ENCODE measurements at places on chromosomes 12 and 14. TPM values are rescaled to one million over a fixed set of nuclear protein-coding genes. Genes with fewer than 3 reads are reported as not detected.

Gene AGAP2
- 1.5 TPM for total RNA-seq

Gene IFNG-AS1
- not detected for total RNA-seq

Gene SLCO1C1
- 6.9 TPM for total RNA-seq

Gene CYP46A1
- total RNA-seq = not detected

Gene PPP1R36
- total RNA-seq = not detected

Gene TRPV4
- total RNA-seq = 0.13 TPM

Gene NKX2-8
- total RNA-seq = 0.50 TPM

Gene LMNTD1
- total RNA-seq = not detected

Gene AQP6
- not detected for total RNA-seq

Gene TPH2
- not detected for total RNA-seq

Gene LIMA1
- total RNA-seq = 53.5 TPM

DNA sequence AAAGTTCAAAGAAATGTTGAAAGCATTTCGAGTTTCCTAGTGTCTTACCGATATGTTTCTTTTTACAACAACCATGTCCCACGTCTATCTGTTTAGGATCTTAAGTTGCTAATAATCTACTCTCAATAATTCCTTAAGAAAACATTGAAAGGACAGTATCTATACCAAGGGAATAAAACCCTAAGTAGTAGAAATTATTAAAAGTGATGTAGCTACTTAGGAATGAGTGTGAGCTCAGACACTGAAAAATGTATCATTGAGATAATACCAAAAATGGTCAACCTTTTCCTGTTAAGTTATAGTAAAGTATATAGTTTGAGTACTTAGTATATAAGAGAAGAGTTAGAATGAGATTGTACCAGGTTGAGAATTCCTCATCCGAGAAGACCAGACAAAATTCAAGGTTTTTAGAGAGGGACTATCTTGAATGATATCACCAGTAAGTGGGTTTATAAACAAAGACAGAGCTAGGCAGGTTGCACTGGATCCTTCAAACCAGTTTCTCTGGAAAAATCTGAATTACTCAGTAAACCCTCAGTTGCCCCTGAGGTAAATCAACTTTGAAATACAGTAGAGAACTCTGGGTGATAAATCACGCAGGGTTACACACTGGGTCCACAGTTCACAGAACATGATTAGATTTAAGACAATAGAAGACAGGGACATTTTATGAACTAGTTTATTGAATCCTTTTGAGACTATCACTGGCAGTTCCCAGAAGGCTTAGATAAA is 96.8 kb downstream of the ERGIC2 start:
- DNase-seq = no peak

GRCh38 chr12:93514853-93515252 is 47.5 kb downstream of the MRPL42 start:
- DNase-seq = no peak

DNA sequence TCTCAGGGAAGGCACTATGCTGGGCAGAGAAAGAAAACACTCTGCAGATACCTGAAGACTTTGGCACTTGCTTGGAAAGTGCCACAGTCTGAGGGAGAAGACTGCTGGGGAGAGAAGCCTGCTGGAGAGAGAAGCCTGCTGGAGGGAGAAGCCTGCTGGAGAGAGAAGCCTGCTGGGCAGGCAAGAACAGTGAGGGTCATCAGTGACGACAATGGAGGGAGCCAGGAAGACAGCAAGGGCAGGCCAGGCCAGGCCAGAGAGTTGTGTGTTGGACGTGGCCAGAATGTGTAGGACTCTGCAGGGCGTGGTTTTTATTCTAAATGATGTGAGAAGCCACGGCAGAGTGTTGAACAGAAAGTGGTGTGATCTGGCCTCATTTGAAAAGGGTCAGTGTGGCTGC is 185.3 kb upstream of the ABCD2 start:
- no peak for DNase-seq

GRCh38 chr14:33758547-33758946 is 192.3 kb downstream of the EGLN3 start:
- DNase-seq = no peak

DNA sequence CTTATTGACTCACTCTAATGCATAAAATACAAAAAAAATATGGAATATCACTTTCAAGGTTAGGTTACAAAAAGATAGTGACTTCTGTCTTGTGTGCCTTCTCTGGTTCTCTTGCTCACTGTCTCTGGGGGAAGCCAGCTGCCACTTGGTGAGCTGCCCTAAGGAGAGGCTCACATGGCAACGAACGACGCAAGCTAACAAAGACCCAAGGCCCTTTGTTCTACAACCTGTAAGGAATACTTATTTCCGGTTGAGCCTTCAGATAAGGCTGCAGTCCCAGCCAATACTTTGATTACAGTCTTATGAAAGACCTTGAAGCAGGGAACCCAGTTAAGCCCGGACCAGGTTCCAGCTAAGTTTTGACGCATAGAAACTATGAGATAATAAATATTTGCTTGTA is 242.4 kb upstream of the TBX3 start:
- DNase-seq = no peak

DNA sequence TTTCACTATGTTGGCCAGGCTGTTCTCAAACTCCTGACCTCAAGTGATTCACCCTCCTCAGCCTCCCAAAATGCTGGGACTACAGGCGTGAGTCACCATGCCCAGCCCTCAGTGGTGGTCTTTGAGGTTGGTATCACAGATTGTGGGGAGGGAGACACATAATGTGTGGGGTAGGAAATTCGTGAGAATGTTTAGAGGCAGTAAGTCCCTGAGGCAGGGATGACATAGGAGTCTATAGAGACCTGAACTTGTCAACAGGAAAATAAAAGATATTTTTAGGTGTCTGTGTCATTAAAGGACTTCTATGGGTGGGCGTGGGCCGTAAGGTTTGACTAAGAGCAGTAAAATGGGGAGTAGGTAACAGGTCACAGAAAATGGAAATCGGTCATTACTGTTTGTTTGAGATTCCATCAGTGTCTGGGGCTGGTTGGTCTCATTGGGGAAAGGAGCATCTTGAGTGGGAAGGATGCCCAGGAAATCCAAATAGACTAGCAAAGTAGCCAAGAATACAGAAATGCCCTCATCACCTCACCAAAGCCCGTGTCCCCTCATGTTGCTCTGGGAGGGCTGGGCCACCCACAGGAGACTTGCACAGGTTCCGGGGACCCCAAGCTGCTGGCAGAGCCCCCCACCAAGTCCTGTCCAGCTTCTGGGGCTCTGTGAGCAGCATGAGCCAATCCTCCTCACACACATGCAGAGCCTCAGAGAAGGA is 63.6 kb upstream of the BCL2L14 start:
- no peak for DNase-seq

- no peak for DNase-seq
These were observed 111.4 kb downstream of the TMTC3 start for GRCh38 chr12:88253371-88253978.

- DNase-seq = no peak
These were observed 131.6 kb upstream of the FRMD6 start for GRCh38 chr14:51520087-51520486.

GRCh38 chr14:103314496-103315277 is 19.4 kb upstream of the EIF5 start:
- DNase-seq = no peak

DNA sequence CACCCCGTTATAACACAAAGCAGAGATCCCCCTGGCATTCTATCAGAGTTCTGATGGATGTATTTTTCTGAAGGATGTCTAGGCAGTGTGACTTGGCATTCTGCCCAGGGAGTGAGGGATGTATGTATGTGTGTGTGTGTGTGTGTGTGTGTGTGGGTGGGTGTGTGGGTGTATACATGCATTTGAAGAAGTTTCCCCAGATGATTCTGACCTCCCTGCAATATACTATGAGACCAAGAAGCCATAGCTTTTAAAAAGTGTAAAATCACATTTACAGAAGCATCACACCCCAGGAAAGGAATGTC is 59.7 kb upstream of the NAP1L1 start:
- peak; percentile 17 for DNase-seq

- DNase-seq = peak; percentile 28
These were observed 3.3 kb upstream of the RPH3A start for GRCh38 chr12:112788205-112788604.

DNA sequence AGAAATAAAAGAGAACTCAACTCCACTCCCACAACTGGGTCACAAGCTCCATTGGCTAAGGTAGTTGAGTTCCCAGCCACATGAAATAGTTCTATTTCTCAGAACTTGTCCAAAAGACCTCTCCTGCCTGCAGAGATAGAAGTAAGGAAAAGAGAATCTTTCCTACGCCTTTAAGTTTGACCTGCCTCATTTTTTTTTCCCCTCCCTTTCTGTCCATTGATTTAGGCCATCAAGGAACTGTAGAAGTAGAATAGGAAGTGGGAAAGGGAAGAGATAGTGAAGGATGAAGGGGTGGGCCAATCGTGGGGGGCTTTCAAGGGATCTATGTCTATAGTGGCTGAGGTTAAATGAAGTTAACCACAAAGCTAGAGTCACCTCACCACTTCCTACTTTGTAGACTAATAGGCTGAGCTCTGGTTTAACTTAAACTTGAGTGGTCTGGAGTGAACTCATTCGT is 13.9 kb upstream of the NUDT4 start:
- DNase-seq = no peak

- DNase-seq = no peak
These were observed 75.7 kb downstream of the TSPAN9 start for GRCh38 chr12:3152892-3153291.

- no peak for DNase-seq
These were observed 21.9 kb upstream of the PTGR2 start for GRCh38 chr14:73829526-73830431.

- DNase-seq = no peak
These were observed 44.1 kb downstream of the WSCD2 start for GRCh38 chr12:108173160-108173559.

- DNase-seq = peak; percentile 41
These were observed 44.8 kb downstream of the ESR2 start for GRCh38 chr14:64249363-64249762.

- no peak for DNase-seq
These were observed 25.2 kb upstream of the TSPAN8 start for GRCh38 chr12:71183018-71183417.

DNA sequence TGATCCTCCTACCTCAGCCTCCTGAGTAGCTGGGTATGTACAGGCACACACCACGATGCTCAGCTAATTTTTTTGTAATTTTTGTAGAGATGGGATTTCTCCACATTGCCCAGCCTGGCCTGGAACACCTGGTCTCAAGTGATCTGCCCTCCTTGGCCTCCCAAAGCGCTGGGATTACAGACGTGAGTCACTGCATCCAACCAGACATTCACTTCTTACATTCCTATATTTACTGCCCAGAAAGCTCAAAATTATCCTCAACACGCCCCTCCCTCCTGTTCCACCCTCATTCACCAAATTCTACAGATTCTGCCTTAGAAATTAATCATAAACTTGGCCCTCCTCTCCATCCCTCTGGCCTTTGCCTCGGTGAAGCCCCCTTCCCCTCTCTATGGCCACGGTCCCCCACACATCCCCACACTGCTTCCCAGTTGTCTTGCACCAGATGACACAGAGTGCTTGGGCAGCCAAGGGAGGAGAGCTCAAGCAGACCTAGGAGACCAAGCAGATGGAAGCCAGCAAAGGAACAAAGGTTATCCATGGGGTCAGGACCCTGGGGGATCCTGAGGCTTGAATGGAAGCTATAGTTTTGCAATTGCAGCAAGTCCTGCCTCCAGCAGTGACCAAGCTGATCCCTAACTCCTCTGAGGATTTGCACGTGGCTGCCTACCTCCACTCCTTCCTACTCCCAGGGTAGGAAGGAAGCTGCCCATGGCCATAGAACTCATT is 213.2 kb upstream of the FOXN3 start:
- no peak for DNase-seq

- DNase-seq = no peak
These were observed 205.2 kb upstream of the GRIP1 start for GRCh38 chr12:66884091-66884490.

GRCh38 chr12:23209793-23210192 is 584.8 kb downstream of the ETNK1 start:
- no peak for DNase-seq

GRCh38 chr14:52031781-52032180 is 37.1 kb downstream of the NID2 start:
- DNase-seq = no peak

DNA sequence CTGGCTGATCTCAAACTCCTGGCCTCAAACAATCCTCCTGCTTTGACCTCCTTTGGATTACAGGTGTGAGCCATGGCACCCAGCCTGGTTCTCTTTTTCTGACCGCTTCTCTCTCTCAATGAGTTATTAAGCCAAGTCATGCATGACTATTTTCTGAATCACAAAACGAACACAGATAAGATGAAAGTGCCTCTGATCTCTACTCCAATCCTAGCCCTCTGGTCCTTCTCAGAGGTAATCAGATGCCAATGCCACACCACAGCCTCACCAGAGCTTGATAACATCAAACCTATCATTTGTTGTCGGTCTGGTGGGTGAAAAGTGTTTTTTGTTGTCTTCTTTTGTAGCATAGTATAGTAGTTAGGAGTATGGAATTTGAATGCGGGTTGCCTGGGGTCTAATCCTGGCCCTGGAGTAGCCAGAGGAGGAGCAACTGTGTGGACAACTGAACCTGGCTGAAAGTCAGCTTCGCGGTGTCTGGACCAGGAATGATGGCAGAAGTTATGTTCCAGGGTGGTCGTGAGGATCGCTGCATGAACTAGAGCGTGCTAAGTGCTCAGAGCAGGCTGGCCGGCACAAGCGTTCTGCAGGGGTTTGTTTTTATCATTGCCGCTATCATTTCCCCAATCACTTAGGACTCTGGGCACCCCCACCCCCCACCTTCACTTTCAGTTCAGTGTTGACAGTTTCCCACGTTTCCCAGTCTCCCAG is 77.9 kb downstream of the SPRING1 start:
- DNase-seq = no peak

GRCh38 chr14:98503086-98503815 is 768.7 kb downstream of the BCL11B start:
- no peak for DNase-seq

DNA sequence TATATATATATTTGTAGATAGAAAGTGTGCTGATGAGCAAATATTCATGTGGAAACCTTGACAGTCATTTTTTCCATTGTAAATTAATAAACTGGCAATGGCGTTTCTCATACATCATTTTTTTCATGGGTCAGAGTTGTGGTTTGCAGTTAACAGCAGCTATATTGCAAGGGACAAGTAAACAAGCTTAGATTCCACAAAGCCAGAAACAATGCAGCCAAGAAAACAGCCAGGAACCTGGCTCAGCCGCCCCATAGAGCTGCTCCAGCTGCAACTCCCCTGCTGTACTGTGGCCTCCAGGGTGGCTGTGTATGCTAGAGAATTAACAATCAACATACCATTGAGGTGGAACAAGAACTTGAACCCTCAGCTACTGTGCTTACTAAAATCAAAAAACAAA is 298.2 kb downstream of the TMEM132D start:
- no peak for DNase-seq

DNA sequence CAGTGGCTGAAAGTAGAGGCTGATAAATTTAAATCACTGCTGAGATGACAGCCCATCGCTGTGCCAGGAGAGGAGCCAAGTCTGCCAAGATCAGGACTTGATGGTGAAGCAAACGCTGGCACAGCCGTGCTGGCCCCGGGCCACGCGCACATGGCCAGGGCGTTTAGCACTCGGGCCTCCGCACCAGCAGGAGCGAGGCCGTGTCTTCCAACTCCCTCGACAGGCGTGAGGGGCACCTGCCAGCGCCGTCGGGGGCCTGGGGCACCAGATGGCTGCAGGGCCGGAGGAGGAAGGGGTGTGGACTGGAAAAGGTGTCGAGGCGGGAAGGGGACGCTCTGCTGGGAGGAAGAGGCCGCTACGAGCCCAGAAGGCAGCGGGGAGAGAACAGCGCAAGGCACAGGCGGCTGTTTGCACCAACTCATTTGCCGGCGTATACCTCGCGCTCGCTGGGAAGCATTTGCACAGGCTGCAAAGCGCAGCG is 29.5 kb downstream of the RIMBP2 start:
- no peak for DNase-seq

Measured in SK-MEL-5 (cell line).